ENCODE measurements at places on chromosomes 12 and 14.

DNA sequence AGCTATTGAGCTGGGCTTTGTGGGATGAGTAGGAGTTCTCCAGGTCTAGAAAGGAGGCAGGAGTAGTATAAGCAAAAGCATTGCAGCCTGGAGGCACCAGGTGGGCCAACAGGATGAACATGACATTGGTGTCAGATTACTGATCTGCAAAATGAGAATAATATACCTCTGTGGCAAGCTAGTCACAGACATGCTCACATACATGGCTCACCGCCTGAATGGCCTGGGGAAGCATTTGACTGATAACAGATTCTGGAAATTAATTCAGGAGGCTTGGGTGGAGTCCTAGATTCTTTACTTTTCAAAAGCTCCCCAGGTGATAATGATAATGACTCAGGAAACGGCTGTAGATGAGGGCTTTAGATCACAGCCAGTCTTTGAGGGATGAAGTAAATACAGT is 709 bp downstream of the TCL1B start:
- DNase-seq, result no peak

DNA sequence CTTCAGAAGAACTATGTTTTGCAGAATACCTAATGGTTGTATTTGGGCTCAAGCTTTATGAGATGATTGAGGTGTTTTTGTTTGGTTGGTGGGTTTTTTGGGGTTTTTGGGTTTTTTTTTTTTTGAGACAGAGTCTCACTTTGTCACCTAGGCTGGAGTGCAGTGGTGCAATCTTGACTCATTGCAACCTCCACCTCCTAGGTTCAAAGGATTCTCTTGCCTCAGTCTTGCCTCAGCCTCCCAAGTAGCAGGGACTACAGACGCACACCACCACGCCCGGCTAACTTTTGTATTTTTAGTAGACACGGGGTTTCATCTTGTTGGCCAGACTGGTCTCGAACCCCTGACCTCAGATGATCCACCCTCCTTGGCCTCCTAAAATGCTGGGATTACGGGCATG is 39.6 kb downstream of the ARL1 start:
- no peak for DNase-seq

- DNase-seq, result no peak
These were observed 203.1 kb downstream of the PTPRO start for GRCh38 chr12:15525441-15525840.

DNA sequence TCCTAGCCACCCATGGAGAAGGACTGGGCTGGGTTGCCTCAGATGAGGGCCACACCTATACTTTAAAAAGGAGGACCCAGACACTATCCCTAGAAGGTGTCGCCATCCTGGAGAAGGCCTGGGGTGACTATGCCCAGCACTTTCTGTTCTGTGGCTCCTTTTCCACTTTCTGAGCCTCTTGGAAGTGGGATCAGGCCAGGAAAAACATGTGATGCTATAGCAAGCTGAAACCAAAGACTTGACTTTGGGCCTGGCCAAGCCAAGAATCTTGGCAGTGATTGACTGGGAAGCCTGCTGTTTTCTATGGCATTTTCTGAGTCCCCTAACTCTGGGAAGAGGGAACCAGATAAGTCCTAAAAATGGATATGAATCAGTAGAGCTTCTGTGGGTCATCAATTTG is 332.3 kb downstream of the ZFP36L1 start:
- no peak for DNase-seq

Data from nucleus accumbens (tissue), 56 donors.